ENCODE measurements at places on chromosomes 13 and 19.
A peak's percentile ranks its signal among the peaks of the same experiment; 100 is the strongest.

DNA sequence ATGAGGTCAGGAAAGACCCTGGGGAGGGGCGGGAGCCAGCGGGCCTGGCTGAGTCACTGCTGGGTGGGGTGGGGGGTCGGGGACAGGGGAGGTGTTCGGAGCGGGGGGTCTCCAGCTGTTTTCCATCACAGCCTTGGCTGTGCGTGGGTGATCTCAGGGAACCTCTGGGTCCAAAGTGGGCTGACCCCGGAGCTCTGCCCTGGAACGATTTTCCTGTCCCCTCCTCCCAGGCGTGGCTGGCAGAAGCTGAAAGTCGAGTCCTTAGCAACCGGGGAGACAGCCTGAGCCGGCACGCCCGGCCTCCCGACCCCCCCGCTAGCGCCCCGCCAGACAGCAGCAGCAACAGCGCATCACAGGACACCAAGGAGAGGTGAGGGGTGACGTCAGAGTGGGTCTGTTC, 10.6 kb downstream of the TRIP10 start:
- DNase-seq = no peak

DNA sequence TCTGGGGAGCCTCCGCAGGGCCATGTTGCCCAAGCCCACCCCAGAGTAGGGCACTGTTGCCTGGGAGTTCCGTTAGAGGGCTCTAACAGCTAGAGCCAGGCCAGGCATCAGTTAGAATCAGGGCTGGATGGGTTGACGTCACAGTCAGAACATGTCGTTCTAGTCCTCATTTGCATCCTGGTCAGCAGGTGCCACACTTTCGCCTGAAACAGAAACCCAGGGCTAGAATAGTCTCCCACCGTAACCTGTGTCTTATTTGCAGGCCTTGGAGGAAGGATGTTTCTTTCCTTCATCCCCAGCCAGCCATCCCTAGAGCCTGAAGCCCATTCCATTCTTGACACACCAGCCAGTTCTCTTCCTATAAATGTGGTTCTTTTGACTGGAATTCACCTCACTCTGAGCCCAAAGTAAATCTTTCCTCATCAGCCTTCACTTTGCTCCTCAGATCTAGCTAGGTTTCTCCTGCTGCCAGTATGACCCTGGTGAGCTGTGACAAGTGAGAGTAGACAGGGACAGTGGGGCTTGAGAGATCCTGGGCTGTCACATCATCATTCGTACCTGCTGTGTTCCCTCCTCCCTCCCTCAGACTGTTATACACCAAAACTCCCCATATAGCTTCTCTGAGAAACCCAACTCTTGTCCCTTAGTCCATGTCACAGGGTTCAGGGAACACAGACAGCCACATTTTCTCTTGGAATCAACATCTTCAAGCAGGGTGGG, 12.2 kb upstream of the CCDC97 start:
- no peak for DNase-seq

GRCh38 chr13:113008851-113009250, 39.8 kb downstream of the MCF2L start:
- DNase-seq = no peak

DNA sequence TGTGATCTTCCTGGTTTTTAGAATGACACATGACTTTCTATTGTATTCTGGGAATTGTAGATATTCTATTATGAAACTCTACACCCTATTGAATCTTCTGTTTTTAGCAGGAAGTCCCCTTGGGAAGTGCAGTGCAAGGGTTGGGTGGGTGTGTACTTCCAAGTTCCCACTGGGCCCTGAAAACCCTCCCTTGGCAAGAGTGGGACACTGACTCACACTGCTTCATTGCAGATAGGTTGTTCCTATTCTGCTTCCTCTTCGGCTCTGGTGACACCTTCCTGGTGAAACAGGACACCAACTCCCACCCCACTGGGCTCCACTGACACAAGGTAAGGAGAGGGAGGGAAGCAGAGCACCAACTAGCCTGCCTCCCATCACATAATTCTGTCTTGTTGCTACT, 121.8 kb downstream of the KCTD12 start:
- no peak for DNase-seq

- DNase-seq = no peak
Observed at GRCh38 chr13:72782717-72783116, 784 bp downstream of the PIBF1 start.

- peak; percentile 100 for DNase-seq
Observed at GRCh38 chr19:18919086-18919899, at the start of the genes COPE and DDX49. TSS of gene COPE (minus strand) at chr19:18919387. CDS start at chr19:18919348, 39 bp downstream. TSS of gene DDX49 (plus strand) at chr19:18919715. CDS start at chr19:18919742, 27 bp downstream.

GRCh38 chr19:35041548-35042055, at the start of gene HPN:
TSS of gene HPN (plus strand) at chr19:35041721. CDS start at chr19:35042507, 786 bp downstream.
- peak; percentile 39 for DNase-seq

Data from ELF-1 (cell line).